AG09309 (cell line): ENCODE measurements at places on chromosomes 1 and 21.
A peak's percentile ranks its signal among the peaks of the same experiment; 100 is the strongest.

DNA sequence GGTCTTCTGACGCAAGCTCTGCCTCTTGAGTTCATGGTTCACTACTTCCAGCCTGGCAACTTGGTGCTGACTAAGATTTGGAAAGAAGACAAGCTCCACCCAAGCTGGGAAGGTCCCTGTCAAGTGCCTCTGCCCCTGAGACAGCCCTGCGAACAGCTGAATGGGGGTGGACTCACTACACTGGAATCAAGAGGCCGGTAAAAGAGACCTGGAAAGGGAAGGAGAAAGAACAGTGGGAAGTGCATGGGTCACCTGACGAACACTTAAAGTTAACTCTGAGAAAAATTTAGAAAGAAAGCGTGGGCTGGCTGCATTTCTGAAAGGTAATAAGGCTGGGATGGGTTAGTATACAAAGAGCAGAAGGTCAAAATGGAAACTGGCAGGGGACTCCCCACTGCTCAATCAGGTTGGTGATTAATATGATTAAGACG, 26.1 kb upstream of the ZNF496 start:
- no peak for DNase-seq

GRCh38 chr1:203521812-203522211, 27.9 kb downstream of the OPTC start:
- no peak for DNase-seq

- DNase-seq, result no peak
These were observed 216.1 kb upstream of the EDN2 start for GRCh38 chr1:41700581-41700980.

DNA sequence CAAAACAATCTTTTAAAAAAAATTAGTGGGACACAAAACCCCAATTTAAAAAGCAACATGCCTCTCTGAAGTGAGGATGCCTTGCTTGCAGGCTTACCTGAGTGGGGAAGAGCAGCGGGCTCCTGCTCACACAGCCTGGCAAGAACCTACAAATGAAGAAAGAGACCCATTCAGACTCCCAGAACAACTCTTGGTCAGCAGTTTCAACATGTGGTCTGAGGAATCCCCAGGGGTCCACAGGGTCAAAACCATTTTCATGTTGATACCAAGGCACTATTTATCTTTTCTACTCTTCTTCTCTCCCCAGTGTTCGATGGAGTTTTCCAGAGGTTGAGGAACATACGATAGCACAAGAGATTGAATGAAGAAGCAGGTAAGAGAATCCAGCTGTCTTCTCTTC, 55.9 kb downstream of the SIPA1L2 start:
- DNase-seq, result no peak

DNA sequence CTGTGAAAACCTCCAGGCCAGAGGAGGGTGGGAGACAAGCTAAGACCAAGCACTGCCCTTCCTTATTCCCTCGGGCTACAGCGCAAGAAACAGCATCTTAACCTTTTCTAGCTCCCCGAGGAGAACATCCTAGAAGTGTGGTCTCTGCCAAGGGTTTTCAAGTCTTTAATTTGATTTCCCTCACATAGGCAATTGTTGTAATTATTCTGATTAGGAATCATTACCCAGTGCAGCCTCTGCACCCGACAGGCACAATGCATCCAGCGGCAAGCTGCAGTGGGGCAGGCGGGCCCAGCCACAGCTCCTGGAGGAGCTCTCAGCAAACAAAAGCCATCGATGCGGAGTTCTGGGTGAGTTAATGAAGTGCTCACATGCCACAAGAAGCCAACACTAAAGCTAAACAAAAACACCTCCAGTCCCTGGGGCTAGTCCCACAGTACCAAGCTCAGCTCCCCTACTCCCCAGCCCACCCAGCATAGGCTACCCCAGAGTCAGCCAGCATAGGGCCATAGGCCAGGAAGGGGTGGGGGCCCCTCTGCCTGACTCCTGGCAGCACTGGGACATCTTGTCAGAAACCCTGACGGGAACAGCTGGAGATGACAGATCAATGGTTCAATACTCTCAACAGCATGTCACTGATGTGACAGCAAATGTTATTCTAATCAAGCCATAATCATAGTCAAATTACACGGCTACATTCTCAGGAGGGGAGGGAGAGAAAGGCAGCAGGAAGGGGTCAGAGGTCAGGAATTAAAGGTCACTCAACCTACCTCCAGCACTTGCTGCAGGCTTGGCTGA, 42.5 kb downstream of the ERI3 start:
- no peak for DNase-seq

DNA sequence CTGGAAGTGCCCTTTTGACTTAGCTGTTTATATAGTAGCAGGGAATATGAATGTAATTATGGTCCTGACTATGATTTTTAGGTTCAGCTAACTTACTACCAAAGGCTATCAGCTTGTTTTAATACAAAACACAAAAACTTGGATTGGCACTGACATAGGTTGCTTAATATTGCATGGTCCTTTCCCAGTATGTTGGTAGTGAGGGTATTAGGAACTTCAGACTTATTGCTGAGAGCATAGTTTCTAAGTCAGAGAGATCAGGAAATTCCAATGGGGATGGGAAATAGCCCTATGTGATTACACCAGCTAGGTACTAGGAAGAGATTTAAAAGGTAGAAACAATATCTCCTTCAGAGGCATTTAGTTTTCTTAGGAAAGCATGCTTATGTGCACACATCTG, 7.7 kb downstream of the ARID1A start:
- no peak for DNase-seq

DNA sequence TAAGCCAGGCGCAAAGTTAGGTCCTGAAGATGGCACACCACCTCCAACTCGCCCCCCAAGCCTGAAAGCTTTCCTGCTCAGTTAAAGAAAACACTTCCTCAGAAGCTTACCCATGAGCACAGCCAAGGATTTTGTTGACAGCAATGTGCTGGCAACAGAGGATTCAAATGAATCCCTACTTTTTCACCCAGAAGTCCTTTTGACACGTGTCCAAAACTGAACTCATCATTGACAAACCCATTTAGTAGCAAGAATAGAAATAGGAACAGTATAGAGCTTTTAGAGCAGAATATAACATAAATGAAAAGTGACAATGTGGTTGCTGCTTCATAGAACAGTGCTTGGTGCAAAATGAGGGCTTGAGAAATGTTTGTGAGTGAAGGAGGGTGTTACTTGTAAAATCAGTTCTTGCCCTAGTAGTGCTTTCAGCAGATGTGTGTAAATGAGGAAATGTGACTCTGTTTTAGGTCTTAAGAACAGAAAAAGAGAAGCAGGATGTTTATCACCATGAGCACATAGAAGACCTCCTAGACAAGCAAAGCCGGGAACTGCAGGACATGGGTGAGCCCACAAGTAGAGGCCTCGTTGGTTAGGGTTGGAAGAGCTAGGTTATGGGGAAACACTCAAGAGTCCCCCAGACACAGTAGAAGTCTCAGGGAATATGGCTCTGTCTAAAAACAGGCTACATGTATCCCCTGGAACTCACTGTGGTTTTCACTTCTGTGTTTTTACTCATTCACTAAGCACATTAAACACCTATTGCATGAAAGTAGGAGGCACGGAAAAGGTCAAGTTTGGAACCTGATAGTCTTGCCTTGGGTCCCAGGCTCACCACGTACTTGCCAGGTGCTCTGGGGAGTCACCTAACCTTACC, 48.6 kb upstream of the TMEM125 start:
- no peak for DNase-seq

DNA sequence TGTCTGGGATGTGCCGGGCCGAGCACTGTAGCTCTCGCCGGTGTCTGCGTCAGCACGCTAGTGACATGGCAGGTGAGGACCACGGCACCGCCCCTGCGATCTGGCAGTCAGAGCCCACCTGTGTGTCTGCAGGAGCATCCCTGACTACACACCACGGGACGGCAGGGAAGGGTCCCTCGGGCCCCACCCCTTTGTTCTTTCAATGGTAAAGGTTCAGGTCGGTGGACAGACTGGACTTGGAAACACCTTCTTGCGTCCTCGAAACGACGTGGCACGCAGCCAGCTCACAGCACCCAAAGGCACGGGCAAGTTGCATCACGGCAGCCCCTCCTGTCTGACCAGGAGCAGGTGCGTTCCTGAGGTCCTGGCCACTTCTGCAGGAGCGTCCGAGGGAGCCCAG, 3.7 kb upstream of the SAMD11 start:
- no peak for DNase-seq

DNA sequence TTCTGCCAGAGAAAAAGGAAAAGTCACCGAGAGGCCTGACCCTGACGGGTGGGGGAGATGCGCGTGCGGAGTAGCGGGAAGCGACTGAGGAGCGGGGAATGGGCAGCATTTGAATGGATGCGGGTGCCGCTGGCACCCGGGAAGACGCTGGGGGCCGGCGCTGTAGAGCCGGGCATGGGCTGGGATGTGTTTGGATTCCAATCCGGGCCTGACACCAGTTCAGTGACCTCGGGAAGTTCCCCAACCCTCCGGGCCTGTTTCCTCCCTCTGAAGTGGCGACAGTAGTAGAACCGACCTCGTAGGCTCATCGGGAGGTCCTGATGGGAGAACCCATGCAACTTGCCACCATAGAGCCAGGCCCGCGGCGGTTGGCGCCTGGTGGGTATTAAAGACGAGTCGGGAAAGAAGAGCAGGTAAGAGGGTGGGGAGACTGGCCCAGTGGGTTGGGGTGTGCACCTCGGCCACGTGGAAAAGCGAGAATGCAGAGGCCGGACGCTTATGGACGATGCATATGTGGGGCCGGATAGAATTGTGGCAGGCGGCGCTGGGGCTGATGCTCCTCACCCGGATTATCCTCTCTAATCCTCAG, 642 bp upstream of the SLC16A1 start:
- no peak for DNase-seq

DNA sequence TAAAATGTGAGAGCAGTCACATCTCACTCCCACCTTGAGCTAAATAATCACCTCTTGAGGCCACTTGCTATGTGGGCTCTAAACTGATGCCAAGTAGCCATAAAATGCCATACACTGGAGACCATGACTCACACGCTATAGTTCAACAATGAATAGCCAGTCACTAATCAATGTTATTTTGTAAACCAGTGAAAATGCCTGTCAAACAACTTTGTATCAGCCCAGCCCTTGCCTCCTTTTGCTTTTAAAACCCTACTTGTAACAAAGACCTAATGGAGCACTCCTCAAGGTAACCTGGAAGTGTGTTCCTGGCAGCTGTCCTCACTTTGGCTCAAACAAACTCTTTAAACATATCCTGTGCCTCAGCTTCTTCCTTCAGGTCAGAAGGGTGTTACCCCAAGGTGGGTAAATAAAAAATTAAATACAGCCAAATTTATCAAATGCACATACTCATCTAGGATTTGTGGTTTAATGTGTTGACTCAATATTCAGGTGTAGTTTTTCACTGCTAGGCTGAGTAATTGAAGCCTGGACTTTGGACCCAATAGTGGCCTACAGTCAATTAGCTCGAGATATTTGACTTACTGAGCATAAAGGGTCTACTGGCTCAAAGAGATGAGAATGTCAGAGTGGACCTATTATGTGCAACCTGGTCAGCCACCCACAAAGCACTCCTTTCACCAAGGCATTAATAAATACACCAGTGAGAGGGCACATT, 154.3 kb downstream of the COQ8A start:
- DNase-seq, result no peak

- no peak for DNase-seq
These were observed 351.6 kb upstream of the B3GALT2 start for GRCh38 chr1:193538003-193538354.

DNA sequence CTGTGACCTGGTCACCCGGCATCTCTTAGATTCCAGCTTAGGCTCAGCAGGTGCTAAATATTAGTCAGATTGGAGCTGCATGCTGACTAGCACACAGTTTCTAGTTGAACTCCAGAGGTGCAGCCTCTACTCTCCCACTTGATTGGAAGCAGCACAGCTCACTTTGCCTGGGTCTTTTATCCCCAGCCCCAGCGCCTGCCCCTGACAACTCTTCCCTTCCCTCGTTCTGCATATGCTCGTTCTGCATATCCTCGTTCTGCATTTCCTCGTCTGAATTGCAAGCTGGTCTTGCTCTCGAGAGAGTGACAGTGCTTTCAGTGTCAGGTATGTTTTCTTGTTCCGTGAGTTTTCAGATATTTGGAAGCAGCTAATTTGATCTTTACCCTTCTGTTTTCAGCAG, 11.7 kb downstream of the COL18A1 start:
- DNase-seq, result no peak

DNA sequence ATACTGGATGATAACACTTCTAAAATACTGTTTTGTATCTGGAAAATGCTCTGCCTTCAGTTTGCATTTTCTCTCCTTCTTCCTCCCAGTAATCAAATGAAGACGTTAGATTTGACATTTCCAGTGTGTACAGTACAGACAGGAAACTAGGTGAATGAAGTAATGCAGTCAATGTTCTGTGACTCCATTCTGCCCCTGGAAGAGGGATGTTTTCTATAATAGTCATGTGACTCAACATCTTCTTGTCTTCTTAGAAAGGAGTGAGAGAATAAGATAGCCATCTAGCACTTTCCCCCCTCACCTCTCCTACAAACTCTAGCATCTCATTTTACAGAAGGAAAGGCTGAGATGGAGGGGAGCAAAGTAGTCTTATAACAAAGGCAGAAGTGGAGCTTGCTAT, 77.6 kb downstream of the DDR2 start:
- DNase-seq, result no peak

DNA sequence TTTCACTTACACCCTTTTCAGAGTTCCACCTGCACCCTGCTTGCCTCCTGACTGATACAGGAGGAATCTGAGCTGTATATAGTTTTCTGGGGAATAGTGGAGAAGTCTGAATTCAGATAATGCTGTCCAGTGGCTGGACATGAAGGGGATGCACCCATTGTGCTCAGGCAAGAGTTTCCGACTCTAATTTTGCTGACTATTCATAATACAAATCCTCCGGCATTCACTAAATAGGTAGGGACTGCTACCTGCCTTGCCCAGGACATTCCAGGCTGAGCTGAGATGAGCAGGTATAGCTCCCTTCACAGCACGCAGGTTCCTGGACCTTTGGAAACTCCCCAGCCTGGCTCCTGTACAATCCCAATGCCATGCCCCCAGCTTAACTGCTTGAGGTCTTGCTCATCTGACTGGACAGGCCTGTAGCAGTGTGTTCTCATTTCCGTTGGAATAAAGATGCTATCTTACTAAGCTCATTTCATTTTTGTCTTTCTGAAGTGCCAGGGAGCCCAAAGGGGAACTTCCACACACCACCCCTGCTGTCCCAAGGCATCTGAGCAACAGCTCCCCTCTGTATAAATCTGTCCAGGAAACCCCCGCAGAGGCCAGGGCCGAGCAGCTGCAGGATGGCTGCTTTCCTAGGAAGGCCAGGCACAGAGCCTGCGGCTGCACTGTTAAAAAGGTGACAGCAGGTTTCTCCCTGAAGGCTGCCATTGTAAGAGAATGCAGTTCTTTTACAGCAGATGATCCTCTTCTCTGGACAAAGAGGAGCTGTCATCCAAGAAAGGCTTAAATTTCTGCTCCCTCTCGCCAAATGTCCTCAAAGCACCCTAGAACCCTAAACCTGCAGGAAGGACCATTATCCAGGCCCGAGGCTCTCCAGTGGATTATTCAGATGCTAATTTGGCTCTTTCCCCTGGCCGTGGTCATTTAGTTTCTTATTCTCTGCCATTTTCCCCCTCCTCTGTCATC, 21.7 kb upstream of the VASH2 start:
- no peak for DNase-seq

DNA sequence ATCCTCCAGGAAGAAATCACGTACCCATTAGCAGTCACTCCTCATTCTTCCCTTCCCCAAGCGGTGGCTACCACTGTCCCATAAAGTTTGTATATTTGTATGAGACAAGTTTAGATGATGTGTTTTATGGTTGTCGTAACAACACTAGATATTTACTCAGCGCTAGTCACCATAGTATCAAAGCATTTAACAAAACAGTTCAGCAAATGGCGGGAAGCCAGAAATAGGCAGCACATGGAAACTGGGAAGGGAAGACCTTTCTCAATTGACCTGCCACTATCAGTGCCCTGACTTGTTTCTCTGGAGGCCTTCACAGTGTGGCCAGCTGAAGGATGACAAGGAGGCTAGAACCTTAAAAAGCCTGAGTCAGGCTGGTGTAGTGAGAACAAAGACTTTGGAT, 31.1 kb downstream of the CNST start:
- DNase-seq, result peak; percentile 86
